Vagina (tissue), 2 donors: ENCODE measurements at places on chromosomes 4 and X.

GRCh38 chr4:172716291-172716690, 452.3 kb upstream of the GALNT7 start:
- DNase-seq, result no peak

DNA sequence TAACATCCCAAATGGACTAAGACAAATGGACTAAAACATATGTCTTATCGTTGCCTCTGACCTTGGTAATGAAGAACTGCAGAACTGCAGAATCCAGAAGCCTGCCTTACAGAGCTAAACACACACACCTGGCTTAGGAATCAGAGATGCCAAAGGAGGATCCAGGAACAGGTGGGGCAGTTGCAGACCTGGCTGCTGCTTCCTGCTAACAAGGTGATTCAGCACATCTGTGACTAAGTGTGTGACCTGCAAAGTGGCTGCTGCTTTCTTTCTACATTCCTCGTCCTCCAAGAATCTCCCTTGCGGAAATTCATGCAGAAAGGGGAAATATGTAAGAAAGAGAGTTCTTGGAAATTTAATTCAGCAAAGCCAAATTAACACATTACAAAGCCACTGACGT, 96.8 kb upstream of the NLGN4X start:
- no peak for DNase-seq

DNA sequence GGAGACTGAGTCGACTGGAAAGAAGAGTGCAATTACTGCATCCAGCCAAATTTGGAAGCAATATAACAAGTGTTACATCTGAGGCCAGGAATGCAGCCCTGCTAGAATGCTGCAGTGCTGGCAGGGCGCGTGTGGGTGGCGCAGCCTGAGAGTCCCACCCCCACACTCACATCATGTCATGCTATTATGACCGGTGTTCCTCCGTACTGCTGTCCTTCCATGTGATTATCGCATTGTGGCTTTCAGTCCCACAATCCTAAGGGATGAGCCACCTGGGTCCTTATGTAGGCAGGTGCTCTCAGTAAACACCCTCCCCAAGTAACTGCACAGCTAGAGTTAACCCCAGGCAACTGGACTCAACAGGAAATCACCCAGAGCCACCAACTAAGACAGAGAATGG, 122.6 kb upstream of the CPEB2 start:
- DNase-seq, result no peak

GRCh38 chr4:128591482-128591881, 218.0 kb upstream of the JADE1 start:
- DNase-seq, result no peak

GRCh38 chr4:145132511-145133098, 34.5 kb downstream of the ABCE1 start:
- DNase-seq, result no peak

GRCh38 chr4:177118596-177118995, 191.1 kb upstream of the NEIL3 start:
- no peak for DNase-seq

DNA sequence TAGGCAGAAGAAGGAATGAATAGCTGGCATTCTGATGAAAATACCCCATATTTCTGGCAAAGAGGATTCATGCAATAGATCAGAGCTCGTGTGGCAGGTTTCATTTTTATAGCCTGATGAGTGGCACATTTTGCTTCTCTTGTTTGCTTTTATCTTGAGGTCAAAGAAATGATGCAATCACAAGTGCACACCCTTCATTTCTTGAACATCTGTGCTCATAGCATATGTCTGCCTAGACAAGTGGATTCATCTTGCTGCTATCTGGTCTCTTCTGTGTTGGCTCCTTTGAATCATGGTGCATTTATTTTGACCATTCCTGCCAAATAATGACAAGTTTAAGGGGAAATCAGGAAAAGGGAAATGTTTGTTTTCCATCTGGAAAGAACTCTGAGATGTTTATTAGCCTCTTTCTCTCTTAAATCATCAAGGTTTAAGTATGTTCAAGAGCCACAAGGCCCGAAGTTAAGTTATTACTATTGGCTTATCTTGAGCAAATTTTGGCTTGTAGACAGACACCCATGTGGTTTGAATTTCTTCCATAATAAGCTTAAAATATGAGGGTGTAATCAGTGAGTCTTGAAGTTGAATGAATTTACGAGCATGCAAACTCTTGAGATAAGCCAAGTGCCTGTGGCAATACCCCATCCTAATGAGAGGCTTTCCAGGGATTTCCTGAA, 59.3 kb upstream of the HS3ST1 start:
- DNase-seq, result no peak

GRCh38 chrX:123731987-123732669, 724 bp downstream of the THOC2 start:
- no peak for DNase-seq

DNA sequence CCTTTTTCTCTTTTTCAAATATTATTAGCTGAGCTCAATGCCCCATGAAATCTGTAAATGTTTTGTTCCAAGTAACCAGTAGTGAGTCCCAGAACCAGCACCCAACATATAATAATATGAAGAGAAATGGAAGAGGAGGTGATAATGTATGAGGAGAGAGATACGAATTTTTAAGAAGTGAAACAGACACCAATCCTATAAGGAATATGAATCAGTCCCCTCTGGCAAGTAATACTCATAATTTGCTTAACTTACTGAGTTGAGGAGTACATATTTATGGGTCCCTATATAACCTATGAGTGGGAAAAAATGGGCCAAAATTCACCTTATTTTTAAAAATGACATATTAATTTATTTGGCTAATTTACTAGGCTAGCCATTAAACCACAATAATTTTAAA, 8.4 kb upstream of the CBR4 start:
- no peak for DNase-seq

GRCh38 chr4:60913002-60913401, 287.1 kb upstream of the ADGRL3 start:
- no peak for DNase-seq

- no peak for DNase-seq
Measured at GRCh38 chr4:116005037-116005805, 891.8 kb upstream of the NDST4 start.

GRCh38 chr4:4248885-4249203, 821 bp upstream of the TMEM128 start:
- no peak for DNase-seq

GRCh38 chr4:101163936-101164335, 183.4 kb downstream of the PPP3CA start:
- no peak for DNase-seq

GRCh38 chr4:81466841-81467671, 4.7 kb downstream of the RASGEF1B start:
- DNase-seq, result no peak

- DNase-seq, result no peak
Measured at GRCh38 chr4:81509822-81510221, 38.1 kb upstream of the RASGEF1B start.

- no peak for DNase-seq
Measured at GRCh38 chrX:74579597-74580198, 34.7 kb downstream of the RLIM start.

- DNase-seq, result no peak
Measured at GRCh38 chr4:168857546-168858314, 152.3 kb downstream of the CBR4 start.

DNA sequence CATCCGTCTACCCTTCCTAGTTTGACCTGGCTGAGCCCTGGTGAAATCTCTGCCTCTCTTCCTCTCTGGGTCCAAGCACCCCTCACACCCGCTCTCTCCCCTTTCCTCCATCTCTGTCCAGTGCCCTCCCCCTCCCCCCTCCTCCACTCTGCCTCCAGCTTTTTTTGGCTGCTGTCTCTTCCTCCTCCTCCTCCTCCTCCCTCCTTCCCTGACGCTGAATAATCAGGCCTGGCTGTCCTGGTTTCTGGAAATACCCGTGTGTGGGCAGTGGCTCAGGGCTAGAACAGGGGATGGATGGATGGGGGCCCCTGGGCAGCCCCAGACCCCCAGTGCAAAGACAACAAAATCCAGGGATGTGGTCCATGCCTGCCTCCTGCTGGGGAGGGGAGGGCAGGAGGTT, 4.7 kb upstream of the SYP start:
- no peak for DNase-seq

GRCh38 chr4:144611850-144612249, 34.1 kb upstream of the HHIP start:
- no peak for DNase-seq

- DNase-seq, result no peak
Measured at GRCh38 chrX:150216716-150217115, 146.4 kb upstream of the MAMLD1 start.

DNA sequence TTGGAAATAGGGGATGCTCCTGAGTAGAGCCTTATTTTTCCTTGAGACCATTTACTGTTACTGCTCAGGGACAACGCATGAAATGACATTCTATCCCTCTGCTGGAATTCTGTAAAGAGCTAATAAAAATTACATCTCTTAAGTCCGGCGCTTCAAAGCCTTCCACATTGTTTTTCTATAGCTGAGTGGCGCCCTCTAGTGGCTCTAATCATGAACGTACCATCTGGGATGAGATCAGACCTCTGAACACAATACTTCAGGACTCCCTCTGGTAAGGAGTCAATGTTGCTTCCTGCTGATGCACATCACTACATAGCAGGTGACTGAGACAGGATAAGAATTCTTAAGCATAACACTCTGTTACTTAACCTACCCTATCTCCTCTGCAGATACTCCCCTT, 6.0 kb downstream of the HMGN5 start:
- DNase-seq, result no peak

DNA sequence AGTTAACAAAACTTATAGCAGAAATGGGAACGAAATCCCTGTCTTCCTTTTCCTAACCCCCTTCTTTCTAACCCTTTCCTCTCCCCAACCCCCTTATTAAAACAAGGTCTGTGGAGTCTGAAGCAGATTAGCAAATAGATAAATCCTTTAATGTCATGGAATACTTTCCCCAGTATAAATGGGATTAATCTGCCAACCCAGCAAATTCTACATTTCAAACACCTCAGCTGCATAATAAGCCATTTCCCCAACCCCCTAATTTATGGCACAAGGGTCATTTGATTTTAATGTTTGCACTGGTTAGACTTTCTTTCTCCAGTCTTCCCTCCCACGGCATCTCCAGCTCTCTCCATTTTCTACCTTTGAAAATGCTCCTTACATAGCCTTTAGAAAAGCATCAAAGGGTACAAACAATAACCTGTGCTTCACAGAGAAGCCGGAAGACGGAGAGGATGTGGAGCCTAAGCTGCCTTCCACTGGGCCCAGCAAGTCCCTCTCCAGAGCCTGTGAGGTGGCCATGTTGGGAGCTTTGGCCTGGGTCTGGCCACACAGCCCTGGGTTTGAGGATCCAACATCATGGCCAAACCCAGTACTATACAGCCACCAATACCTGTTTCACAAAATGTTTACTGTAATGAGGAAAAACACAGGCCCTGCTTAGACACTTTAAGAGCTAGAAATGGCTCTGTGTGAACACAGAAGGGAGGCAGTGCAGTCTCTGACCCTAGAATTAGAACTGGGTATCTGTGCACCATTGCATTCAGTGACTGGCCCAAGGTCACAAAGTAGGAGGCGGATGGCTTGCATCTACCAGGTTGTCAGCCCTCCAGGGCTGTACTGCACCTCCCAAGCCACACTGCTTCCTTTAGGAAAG, 56.9 kb upstream of the SPRY1 start:
- no peak for DNase-seq

GRCh38 chrX:72349190-72349589, 43.5 kb upstream of the CITED1 start:
- DNase-seq, result no peak

- DNase-seq, result no peak
Measured at GRCh38 chrX:11944501-11944900, 186.5 kb downstream of the MSL3 start.

- no peak for DNase-seq
Measured at GRCh38 chr4:38743866-38744265, 38.9 kb downstream of the TLR10 start.

DNA sequence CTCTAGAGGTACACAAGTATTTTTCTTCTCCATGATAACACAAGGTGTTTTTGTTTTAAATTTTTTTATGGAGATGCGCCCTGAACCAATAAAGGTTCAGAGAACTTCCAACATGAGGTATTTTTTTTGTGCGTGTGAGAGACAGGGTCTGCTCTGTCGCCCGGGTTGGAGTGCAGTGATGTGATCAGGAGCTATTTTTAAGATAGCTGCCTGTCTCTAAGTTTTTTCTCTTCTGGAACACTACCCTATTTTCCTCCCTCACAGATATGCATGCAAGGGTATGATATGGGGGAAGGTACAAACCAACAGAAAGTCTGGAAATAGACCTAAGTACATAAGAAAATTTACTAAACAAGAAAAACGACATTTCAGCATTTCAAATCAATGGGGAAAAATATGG, 3.0 kb downstream of the GCNA start:
- no peak for DNase-seq

GRCh38 chr4:48939785-48940184, 33.2 kb upstream of the OCIAD2 start:
- DNase-seq, result no peak

GRCh38 chrX:119694601-119695534, 1.9 kb upstream of the SEPTIN6 start:
- no peak for DNase-seq

DNA sequence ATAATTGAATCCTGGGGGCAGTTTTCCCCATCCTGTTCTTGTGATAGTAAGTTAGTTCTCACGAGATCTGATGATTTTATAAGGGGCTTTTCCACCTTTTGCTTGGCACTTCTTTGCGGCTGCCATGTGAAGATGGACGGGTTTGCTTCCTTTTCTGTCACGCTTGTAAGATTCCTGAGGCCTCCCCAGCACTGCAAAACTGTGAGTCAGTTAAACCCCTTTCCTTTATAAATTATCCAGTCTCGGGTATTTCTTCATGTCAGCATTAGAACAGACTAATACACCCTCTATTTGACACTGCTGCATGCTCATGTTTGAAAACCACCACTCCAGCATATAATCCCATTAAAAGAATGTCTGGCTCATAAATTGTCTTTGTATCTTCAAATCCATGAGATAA, 264.4 kb upstream of the ITM2A start:
- no peak for DNase-seq

DNA sequence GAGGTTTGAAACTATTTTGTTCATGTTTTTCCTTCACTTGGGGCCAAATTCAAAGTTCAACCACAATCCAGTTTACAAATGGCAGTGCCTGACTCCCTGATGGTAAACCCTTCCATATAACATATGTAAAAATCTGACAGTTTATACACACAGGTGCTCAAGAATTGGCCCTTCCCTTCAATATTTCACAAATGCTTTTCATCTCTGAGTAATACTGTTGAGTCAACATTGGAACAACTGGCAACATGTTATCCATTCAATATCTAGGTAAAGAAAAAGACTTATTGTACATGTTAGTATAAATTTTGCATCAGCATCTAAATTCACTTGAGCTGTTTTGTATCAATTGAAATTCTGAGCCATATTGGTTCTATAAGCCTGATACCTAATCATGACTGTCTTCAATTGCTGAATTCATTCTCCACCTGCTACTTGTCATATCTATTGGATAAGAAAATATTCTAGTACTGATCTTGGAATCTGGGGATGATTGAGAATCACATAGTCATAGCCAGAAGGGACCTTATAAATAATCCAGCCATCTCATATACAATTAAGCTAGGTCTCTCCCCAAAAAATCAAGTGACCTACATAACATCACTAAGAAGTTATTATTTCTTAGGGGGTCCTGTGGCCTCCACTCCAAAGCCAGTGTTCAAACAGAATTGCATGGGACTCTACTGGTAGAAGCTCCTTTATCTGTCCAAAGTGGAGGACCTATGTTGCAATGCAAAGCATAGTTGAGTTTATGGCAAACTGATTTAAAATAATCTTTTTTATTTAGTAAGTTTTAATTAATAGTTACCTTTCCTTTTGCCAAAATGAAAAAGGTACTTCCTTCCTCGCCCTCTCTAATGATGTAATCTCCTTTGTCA, 61.9 kb downstream of the PRKG2 start:
- no peak for DNase-seq
